CD4-positive, CD25-positive, alpha-beta regulatory T cell (primary cell): ENCODE measurements at places on chromosomes 1 and 21.

DNA sequence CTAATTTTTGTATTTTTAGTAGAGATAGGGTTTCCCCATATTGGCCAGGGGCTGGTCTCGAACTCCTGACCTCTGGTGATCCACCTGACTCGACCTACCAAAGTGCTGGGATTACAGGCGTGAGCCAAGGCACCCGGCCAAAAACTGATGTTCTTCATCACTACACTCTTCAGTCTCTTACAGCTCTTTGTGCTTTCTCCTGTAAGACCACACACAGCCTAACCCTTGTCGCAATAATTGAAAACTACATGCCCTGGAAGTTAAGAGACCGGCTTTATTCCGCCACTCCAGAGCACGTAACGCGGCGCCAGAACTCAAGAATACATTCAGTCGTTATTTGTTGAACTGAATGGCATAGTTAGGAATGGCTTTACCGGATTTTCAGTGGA lies 552 bp downstream of the GPATCH4 start:
- DNase-seq: no peak

DNA sequence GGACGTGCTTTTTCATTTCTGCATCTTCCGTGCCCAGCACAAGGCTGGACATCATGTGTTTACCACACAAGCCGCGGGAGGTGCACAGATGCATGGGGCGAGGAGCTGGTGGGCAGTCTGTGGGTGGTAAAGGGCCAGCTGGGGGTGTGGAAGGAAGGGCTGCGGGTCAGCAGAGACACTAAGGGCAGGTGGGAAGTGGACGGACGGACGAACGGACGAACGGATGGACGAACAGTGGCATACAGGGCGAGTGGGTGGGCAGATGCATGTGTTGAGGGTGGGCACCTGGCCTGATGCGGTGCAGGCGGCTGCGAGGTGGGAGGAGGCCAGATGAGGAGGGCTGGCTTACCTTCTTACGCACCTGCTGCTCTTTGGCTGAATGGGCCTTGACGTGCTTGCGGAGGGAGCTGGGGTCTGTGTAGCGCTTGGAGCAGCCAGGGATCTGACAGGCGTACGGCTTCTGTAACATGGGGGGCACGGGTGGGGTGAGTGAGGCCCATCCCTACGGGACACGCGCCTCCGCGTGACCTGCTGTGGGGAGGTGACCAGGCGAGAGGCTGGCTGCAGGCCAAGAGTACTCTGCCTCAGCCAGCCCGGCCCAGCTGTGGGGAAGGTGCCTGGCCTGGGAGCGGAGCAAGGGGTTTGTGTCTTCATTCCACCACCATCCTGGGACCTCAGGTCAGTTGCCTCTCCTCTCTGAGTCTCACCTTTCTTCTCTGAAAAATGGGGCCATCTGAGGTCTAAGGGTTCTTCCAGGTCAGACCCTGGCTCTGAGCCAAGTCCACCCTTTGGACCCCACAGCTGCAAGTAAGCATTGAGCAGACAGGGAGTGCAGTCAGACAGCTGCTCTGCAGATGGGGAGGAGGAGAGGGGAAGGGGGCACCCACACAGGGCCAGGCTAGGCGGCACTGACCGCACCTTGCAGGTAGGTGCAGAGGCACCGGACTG lies 65.5 kb downstream of the DMRTB1 start:
- DNase-seq: no peak

DNA sequence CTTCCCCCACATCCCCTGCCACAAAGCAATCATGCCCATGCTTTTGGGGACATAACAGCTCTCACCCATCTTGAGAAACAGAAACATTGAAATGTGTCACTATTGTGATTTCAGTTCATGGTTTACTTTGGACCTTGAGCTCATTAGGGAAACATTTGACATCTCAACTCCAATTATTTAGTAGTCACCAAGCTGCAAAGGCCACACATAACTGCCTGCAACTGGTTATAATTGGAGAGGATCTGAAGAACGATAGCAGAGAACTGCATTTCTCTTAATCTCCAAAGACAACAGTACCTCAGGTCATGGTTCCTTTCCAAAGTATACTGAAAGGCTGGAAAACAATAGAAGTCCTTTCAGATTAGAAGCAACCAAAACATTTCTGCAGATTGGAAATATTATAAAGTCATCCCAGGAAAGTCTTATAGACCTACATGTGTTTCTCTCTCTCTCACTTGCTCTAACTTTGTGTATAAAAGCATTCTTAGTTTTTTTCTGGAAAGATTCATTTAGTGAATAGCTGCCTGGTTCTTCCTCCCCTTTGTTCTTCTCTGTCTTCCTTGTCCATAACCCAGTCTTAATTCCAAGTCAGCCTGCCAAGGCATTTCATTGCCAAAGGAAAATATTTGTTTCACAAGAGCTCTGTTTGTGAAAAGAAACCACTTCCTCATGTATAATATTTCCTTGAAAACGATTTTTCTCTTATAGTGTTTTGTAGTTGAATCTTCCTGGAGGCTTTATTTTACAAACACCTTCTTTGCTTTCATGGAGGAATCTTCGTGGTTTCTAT lies 426.8 kb downstream of the ADGRL2 start:
- DNase-seq: no peak

DNA sequence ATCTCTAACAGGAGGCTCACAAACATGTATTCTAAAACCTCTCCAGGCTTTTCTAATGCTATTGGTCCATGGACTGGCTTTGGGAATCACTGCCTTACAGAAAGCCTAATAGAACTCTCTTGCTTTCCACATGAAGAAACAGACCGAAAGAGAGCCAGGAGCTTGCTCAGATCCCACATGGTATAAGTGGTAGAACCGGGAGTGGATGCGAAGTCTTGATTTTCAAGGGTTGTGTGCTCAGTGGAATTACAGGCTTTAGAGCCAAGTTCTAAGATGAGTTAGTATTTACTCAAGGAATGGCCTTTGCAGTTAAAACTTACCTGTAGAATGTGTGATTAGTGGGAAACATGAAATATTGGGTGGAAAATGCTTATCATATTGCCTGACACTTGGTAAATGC lies 54.3 kb upstream of the HSD17B7 start:
- no peak for DNase-seq

DNA sequence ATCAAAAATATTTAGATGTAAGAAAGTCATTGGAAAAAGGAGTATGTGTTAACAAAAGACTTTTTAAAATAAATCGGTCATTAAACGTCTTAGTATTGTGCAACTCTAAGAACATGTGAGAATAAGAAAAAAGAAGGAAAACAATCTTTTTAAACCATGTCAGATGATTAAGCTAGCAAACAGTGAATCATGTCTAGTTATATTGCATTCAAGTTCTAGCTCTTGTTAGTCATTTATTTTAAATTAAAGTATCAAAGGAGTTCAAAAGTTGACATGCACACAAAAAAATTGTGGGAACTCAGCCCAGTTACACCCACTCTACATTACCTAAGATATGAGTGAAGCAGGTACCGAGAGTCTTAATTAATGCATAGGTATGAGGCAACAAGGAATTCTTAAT lies 9.8 kb downstream of the FRRS1 start:
- no peak for DNase-seq

GRCh38 chr1:205443585-205444299 lies 12.1 kb downstream of the BLACAT1 start:
- no peak for DNase-seq

- no peak for DNase-seq
These were observed 1.6 kb downstream of the CSF3R start for GRCh38 chr1:36481091-36481490.

DNA sequence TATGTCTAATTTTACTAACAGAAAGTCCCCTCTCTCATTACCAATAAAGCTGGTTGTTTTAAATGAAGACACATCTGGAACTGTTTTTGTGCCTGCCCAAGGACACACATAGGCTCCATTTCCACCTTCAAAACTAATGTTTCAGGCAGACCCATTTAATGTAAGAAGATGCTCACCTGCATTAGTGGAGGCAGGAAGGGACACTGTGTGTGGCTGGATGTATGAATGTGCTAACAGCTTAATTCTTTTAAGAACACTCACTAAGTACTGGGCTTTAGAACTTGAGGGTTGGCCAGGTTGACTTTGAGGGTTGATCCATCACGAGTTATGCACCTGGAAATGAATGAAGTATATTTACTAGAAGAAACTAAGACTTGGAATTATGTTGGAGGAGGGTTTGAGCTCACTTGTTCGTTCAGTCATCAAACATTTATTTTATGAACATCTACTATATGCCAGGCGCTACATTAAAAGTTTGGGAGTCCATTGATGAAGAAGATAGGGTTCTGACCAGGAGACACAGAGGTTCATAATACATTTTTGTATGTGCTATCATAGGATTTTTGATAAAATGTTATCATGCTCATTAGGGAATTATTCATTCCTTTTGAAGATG lies 5.4 kb downstream of the JUN start:
- DNase-seq: no peak

DNA sequence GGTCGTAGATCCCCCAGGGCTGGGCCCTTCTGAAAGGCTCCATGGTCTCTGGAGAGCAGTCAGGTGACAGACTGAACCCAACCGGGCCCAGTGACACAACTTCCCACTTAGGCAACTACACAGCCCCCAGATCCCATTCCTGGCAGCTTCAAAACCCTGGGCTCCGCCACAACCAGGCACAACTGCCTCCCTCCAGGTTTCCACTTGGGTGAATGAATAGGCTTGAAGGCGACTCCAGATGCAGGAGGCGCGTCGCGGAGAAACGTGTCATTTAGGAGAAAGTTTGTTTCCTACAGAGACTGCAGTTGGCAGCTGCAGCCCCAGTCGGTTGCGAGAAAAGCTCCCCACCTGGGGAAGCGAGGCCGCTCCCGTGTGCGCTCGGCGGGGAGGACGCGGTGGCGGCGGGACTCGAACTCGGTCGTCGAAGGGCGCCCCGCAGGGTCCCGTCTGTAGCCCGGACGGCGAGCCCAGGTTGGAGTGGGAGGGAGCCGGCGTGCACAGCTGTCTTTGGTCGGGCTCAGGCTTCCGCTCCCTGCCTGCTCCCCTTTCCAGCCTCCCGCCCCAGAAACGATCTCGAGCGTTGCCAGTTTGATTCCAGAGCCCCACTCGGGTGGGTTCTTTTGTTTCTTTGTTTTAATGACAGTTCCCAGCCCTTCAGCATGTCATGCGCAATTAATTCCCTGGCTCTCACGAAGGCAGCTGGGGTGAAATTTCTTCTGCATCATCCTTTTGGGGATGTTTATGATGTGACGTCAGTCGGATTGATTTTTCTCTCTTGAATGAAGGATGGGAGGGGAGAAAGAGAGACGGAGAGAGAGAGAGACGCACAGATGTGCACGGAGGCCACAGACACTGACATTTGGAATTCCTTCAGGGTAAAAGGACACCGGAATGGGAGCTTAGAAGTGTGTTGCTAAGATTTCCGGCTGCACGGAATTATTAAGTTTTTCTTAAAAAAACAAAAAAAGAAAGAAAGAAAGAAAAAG lies 862 bp upstream of the SGIP1 start:
- DNase-seq: no peak

DNA sequence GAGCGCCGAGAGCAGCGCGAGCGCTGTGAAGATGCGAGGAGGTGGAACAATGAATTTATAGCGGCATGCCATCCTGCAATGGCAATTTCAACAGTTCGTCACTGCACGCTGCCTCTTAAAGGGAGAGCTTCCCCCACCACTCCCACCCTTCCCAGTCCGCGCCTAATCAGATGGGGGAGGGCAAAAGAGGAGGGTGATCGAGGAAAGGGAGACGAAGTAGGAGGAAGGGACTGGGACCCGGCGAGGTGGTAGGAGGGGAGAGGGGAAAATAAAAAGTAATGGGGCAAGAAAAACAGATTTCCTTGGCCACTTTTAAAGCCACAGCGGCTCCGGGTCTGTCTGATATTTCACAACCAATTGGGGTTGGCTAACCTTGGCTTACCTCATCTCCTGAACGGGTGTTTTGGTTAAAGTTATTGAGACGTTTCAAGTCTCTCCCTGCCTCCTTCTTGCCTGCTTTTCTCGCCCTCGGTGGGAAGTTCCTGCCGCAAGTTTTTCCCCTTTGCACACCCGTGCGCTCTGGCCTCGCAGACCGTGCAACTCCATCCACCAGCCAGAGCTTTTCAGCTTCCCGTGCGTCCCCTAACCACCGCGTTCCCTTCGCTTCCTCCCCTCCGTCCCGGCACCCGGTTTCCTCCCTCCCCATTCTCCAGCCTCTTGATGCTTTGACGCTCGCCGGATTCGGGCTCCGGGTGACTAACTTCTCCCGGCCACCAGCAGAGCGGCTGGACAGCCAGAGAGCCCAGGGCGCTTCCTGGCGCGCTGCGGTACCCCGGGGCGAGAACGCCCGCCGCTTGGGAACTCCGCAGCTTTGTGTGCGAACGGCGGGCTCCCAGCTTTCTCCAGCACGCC lies at the start of gene ADAMTS5:
Gene ADAMTS5, minus strand, starts transcription at position 27 of the 852 bp plus-strand sequence. CDS start 697 bp downstream, outside the sequence.
- no peak for DNase-seq

- no peak for DNase-seq
These were observed 777 bp upstream of the PLA2G2F start for GRCh38 chr1:20138346-20138745.

- no peak for DNase-seq
These were observed 52.9 kb downstream of the FOXJ3 start for GRCh38 chr1:42282024-42282579.

DNA sequence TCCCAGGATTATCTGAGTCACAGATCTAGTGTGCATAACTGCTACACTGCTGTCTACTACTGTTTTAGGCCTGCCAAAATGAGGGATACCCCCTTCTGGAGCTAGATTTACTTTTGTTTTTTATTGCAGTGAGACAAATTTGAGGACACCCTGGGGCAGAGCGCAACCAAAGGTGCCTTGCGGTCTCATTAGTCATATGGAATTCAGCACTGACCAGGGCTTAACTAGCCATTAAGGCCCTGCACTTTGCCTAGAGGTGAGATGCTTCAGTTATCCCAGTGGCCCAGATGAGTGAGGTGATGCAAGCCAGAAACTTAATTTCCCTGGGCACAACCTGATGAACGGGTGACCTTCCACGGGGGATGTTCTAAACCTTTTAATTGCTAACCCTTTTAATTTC lies 998 bp upstream of the SPAG17 start:
- no peak for DNase-seq

DNA sequence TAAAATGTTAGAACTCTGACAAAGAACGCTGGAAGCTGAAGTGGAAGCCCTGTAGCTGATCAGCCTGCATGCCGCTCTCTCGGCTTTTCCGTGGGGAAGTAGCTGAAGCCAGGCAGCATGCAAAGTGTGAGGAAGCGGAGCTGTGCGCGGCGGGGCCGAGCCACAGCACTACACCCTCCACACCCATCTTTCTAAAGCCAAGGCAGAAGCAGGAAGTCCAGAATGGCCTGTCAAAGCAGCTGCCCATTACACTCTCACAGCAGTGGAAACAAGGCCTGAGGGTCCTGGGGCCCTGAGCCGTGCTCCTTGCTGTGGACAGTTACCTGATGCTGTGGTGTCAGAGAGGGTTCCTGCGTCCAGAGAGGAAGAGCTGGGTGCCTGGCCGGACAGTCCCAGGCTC lies 69.6 kb downstream of the UBR4 start:
- no peak for DNase-seq

GRCh38 chr1:94694226-94694915 lies 125.8 kb upstream of the SLC44A3 start:
- no peak for DNase-seq

GRCh38 chr1:39190096-39190495 lies 14.4 kb upstream of the MACF1 start:
- DNase-seq: no peak

- DNase-seq: no peak
These were observed 3.5 kb downstream of the SLC66A1 start for GRCh38 chr1:19315378-19316198.

- peak; percentile 74 for DNase-seq
These were observed 8.0 kb upstream of the CAMK2N1 start for GRCh38 chr1:20493839-20494608.

GRCh38 chr1:211742272-211742671 lies 66.9 kb upstream of the NEK2 start:
- DNase-seq: no peak
